Stimulated activated CD4-positive, alpha-beta T cell treated with anti-CD3 and anti-CD28 coated beads, Interleukin-2, amount 100 ng/mL, for 48 hours (primary cell): ENCODE measurements at places on chromosomes 2 and 18.

GRCh38 chr2:1701020-1701419 lies 43.3 kb downstream of the PXDN start:
- no peak for DNase-seq

GRCh38 chr2:208311321-208311720 lies 45.3 kb downstream of the PIKFYVE start:
- no peak for DNase-seq

DNA sequence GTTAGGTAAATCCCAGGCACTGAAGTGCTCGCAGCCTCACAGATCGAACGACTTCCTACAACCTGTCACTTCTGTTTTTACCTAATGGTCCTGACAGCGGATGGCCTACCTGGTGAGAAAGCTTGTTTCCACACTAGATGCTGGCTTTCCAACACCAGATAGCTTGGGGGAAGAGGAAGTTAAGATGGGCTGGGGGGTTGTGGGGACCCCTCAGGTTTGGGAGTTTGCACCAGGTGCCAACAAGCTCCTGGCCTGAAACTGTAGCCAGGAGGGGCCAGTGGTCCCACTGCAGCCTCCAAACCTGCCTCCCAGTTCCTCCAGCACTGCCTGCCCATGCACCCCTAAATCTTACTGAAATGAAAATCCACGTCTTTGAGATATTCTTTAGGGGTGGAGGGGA lies 3.9 kb downstream of the TMEM185B start:
- DNase-seq = no peak

DNA sequence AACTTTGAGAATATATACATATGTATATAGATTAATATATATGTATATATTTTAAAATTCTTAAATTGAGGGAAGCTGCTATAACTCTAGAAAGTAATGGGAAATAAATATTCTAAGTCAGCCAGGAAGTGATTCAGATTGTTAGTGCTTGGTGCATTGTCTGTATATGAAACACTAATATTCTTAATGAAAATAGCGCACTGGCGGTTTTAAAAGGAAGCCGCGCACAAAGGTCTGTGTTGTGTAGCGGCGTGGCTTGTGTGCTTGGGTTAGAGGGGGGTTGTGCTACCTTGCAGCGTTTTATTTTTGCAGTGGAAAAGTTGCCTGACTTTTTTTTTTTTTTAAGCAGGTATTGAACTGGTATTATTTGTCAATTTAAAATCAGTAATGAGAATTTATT lies 11.3 kb downstream of the TSHZ1 start:
- no peak for DNase-seq

GRCh38 chr2:68948710-68949109 lies 4.0 kb downstream of the GKN2 start:
- DNase-seq = no peak

GRCh38 chr2:33058716-33059470 lies 112.1 kb downstream of the LTBP1 start:
- DNase-seq = no peak

DNA sequence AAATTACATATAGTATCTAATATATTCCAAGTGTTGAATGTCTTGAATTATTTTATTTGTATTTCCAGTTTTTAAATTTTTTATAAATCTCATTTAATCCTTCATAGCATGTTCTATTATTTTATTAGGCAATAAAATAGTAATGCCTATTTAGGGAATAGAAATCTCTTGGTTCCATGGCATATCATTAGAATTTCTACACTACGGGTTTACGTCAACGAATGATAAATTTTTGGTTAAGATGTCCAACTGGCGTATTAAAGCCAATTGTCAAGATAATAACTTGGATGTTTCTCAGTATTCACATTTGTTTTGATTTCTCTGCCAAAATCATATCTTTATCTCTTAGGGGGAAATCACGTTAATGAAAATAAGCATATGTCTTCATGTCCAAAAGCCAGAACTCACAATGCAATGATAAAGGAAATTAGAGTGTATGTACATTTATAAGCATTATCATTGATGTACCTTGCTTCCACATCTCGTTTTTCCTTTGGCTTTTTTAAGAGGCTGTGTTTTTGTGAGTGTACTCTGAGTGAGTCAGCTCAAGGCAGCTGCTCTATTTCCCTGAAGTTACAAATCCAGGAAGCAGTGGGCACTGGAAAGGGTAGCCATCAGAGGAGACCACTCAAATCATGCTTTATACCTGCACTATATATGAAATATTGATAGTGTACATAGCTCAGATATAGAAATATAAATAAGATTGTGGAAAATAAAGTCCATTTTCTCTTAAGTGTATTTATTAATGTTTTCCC lies 115.8 kb upstream of the PDE1A start:
- DNase-seq = no peak

DNA sequence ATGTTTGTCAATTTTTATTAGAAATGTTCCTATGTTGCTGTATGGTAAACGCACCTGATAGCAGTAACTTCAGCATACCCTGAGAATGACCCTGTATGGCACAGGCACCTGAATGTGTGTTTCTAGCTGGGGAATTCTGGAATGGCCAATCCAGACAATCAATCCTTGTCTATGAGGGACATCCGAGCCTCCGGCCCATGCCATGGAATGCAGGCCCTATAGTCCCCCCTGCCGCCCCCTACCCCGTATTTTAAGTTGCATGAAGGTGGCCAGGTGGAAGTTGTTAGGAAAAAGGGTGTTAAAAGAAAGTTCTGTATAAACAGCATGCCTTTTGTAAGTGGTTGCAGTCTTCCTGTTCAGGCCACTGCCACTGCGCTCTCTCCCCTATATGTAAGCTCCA lies 595.9 kb downstream of the DSC3 start:
- no peak for DNase-seq

GRCh38 chr2:235661952-235662351 lies 168.1 kb downstream of the AGAP1 start:
- DNase-seq = no peak

DNA sequence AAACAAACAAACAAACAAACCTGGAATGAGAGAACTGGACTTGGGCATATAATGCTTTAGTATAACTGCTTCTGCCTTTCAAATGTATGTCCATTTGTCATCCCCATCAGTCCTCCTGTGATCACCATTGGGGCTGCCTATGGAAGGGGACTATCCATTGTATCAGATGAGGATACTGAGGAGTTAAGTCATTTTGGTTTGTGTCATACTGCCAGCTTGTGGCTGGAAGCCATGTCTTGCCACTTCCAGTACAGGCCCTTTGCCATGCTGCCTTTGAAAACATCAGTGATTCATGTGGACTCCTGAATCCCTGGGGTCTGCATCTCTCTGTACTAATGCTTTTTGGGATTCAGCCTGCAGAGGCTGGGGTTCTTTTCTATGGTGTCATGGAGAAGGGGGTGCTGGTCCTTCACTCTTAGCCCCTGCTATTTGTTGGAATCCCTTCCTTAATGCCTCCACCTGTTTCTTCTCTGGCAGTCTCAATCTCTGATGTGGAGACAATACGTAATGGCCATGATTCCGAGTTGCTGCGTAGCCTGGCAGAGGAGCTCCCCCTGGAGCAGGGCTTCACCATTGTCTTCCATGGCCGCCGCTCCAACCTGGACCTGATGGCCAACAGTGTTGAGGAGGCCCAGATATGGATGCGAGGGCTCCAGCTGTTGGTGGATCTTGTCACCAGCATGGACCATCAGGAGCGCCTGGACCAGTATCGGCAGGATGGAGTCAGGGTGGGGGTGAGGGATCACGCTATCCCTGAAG lies 10.6 kb downstream of the PLCD4 start:
- DNase-seq = no peak

GRCh38 chr18:34311468-34311867 lies 86.8 kb upstream of the NOL4 start:
- DNase-seq = no peak

GRCh38 chr2:128501006-128501690 lies 182.5 kb upstream of the HS6ST1 start:
- no peak for DNase-seq

DNA sequence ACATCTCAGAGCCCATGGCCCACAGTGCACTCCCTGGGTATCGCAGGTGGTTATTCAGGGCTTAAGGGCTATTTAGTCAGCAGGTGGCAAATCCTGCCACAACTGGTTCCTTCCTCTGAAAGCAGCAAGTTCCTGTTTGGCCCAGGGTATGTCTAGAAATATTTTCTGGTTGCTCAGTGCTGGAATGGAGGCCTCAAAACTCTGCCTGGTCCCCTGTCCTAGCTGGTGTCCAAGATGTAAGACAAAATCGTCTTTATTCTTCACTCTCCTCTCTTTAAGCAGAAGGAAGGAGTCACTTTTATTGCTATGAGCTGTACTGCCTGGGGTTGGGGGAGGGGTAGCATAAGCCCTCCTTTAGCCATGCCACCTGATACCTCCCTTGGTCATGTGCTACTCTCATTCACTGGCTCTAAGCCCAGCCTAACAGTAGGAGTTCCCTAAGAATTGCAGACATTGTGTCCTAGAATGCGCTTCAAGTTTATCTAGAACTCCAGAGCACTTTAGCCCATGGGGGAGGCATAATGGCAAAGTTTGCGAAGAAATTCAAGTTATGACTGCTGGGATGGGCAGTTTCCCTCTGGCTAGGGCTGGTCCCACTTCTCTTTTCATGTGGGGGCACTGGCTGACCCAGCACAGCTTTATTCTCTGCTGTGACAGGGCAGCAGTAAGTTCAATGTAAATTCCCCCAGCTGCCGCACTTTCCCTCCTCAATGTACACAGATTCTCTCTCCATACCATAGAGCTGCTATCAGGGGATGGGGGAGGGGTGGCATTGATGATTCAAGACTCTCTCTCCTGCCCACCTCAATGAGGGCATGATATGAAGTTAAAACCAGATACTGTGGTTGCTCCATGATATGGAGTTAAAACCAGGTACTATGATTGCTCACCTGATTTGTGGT lies 27.1 kb upstream of the CWC22 start:
- DNase-seq = no peak

GRCh38 chr2:60486551-60486950 lies 66.9 kb downstream of the BCL11A start:
- no peak for DNase-seq

GRCh38 chr18:73563901-73564472 lies 583.6 kb downstream of the FBXO15 start:
- DNase-seq = no peak

DNA sequence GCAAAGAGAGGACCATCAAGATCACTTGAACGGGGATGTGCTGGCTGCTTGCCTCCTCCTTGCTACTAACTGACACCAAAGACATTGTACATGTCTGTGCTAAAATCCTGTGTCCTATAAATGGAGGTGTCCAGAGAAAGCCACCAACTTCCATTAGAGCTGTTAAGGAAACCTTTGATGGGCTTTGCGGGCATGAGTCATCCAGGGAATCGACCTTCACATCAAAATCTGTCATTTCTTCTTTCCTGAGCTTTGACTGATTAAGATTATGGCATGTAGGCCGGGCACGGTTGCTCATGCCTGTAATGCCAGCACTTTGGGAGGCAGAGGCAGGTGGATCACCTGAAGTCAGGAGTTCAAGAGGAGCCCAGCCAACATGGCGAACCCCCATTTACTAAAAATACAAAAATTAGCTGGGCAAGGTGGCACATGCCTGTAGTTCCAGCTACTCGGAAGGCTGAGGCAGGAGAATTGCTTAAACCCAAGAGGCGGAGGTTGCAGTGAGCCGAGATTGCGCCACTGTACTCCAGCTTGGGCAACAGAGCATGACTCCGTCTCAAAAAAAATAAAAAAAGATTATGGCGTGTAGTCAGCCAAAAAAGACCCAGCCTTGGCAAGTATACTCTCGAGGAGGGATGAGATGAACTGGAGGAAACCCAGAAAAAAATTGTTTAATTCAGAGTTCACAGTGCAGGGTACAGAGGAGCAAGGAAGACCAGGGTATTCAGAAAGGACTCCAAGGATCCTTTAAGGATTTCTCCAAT lies 115.8 kb downstream of the CABLES1 start:
- DNase-seq = no peak

GRCh38 chr18:74862094-74862493 lies 264.4 kb downstream of the ZNF407 start:
- no peak for DNase-seq

GRCh38 chr2:190267302-190267701 lies 52.3 kb downstream of the HIBCH start:
- DNase-seq = no peak

GRCh38 chr2:31331156-31331555 lies 83.4 kb downstream of the XDH start:
- DNase-seq = no peak

GRCh38 chr2:186639939-186640338 lies 50.1 kb downstream of the ITGAV start:
- no peak for DNase-seq

DNA sequence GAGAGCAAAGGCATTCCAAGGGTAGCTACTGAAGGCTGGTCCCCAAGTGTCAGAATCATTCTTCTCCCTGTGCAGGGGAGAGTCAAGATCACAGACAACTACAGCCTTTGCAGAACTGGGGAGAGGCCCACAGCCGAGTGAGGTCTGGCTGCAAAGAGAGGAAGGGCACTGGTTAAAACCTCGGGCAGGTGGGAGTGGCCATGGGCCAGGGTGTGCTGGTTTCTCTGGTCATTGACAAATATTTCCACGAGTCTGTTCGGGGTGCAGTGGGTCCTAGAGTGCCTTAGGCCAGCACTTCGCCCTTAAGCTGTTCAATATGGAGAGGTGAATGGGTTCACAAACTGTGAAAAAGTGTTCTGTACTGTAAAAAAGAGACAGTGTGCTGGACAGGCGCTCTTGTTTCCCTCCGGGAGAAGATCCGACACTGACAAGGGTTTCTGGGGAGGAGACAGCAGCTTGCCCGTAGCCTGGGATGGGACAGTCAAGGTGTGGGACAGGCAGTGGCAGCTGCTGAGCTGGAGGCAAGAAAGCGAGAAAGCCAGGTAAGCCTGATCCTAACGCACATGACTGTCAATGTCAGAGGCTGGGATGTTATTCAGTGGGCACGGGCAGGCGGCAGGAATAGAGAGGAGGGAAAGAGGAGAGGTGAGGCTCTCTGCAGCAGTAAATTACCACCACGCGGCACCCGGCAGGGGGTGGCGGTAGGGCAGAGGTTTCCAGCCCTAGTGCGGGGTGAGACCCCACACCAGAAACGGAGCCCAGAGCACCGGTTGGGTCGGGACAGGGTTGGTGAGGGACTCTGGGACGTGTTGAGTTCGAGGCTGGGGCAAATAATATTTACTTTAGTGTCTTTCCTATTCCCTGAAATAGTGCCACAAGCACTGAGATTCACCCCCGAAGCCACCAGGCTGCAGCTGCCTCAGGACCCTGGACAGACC lies 2.0 kb downstream of the NPPC start:
- no peak for DNase-seq

DNA sequence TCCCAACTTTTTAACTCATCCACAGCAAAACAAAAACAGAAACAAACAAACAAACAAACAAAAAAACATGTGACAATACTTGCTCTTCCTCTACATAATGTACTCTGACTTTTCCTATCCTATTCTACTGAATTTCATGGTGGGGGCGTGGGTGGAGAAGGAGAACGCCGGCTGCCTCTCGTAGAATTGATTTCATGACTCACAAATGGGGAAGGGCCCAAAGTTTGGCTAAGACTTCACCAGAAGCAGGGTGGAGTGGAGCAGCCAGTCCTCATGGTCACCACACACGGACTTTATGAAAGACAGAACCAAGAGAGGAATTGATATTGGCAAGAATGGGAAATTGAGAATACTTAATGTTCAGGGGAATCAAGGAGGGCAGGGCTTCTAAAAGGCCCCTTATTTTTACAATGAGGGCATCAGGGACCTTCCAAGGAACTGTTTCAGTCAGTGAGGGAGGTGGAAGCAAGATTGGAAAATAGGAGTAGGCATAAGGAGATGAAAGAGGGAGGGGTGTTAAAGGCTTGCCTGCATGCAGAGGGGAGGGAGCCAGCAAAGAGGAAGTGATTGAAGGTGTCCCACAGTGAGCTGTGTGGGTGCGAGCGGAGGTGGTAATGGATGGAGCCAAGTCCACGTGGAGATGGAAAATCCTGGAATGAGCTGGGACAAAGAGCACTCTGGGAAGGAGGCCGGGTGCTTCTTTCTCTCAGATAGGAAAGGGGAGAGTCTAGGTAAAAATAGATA lies 27.9 kb downstream of the MARCHF4 start:
- DNase-seq = no peak

- DNase-seq = peak; percentile 6
Measured at GRCh38 chr2:100178085-100178788, 35.8 kb upstream of the AFF3 start.
